ENCODE measurements at places on chromosomes 16 and 17. TPM values are rescaled to one million over a fixed set of nuclear protein-coding genes. Genes with fewer than 3 reads are reported as not detected.

The MPP2 gene
- total RNA-seq, result 0.05 TPM

The IGSF6 gene
- total RNA-seq, result 5.2 TPM

The LRRC75A gene
- total RNA-seq, result 0.33 TPM

The CLEC3A gene
- not detected for total RNA-seq

The TRAF7 gene
- total RNA-seq, result 34.8 TPM

The GNG13 gene
- not detected for total RNA-seq

The CLDN7 gene
- 3.0 TPM for total RNA-seq

All from liver (tissue), 10 donors.